Spleen (tissue), 13 donors: ENCODE measurements at places on chromosomes 11 and 22. TPM values are rescaled to one million over a fixed set of nuclear protein-coding genes. Genes with fewer than 3 reads are reported as not detected.

DNA sequence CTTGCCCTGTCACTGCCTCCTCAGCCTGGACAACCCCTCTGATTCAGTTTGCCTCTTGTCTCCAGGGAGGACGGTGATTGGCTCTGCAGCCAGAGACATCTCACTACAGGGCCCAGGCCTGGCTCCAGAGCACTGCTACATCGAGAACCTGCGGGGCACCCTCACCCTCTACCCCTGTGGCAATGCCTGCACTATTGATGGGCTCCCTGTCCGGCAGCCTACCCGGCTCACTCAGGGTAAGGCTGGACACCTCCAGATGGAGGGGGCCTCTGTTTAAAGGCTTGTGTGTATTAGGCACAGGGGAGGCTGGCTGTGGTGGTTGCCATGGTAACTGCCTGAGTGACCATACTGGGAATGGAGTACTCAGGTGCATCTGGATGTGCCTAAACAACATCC, 8.6 kb downstream of the PHLDB1 start:
- peaks cover 35% of the 10 kb centered on the region for H3K4me1 ChIP-seq
- H3K27me3 ChIP-seq = no peaks in the 10 kb centered on the region
- peak; percentile 20 for DNase-seq
- H3K4me3 ChIP-seq = no peak overlapping the region
- H3K36me3 ChIP-seq = no peaks in the 10 kb centered on the region
- peak overlapping the region; percentile 82 for H3K27ac ChIP-seq

Gene KCNQ1
- 3.3 TPM for polyA plus RNA-seq

DNA sequence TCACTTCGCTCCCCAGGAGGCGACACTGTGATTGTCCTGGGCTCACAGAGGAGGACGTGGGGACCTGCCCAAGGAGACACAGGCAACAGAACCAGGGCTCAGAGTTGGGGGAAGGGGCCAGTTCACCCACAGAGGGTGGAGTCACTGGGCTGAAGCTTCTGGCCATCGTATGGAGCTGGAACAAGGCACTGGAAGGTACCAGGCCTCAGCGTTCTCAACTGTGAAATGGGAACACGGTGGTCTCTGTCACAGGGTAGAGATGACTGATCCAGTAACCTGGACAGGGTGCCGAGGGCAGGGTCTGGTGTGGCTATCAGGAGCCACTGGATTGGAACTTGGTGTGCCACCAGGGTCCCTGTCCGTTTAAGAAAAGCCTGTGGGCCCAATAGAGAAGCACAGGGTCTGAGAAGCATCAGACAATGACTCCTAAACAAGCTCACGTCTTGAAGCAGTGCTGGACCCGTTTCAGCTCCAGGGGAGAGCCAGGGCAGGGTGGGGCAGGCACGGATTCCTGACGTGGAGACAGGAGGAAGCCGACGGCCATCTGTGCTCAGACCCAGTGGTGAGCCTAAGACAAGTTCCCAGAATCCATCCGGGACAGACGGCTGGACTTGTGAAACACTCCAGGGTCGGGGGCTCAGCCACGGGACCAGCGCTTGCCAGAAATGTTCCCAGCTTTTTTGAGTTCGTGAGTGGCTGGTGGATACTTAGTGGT, 25.0 kb upstream of the KCNQ1OT1 start:
- no peak overlapping the region for H3K4me3 ChIP-seq
- H3K36me3 ChIP-seq = no peaks in the 10 kb centered on the region
- H3K27me3 ChIP-seq = no peaks in the 10 kb centered on the region
- H3K4me1 ChIP-seq = no peaks in the 10 kb centered on the region
- DNase-seq = no peak
- no peak overlapping the region for H3K27ac ChIP-seq

- no peak overlapping the region for H3K27ac ChIP-seq
- H3K36me3 ChIP-seq = no peaks in the 10 kb centered on the region
- no peaks in the 10 kb centered on the region for H3K27me3 ChIP-seq
- H3K4me3 ChIP-seq = no peak overlapping the region
- no peaks in the 10 kb centered on the region for H3K4me1 ChIP-seq
Observed at GRCh38 chr11:102592634-102593581, 32.2 kb downstream of the MMP20 start.

DNA sequence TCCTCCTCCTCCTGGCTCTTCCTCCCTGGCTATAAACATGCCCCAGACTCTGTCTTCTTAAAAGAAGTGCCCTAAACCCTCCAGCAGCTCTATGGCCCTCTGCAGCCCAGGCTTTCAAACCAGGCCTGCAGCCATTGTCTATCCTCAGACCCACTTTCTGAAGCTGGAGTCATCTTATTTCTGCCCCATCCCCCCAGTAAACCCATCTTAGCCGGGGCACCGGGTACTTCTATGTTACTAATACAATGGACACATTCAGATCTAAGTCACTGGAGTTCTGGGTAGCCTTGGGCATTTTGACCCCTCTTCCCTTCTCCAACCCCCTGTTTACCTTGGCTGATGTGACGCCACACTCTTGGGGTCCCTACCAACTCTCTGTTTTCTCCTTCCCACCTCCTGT, 29.7 kb upstream of the CACNG2 start:
- no peaks in the 10 kb centered on the region for H3K36me3 ChIP-seq
- H3K4me3 ChIP-seq = no peak overlapping the region

GRCh38 chr11:61957021-61957770, 7.0 kb downstream of the BEST1 start:
- H3K27me3 ChIP-seq = no peaks in the 10 kb centered on the region
- peak; percentile 45 for DNase-seq
- peak overlapping the region; percentile 93 for H3K27ac ChIP-seq
- H3K36me3 ChIP-seq = no peaks in the 10 kb centered on the region

Gene FOLR2
- 26.6 TPM for polyA plus RNA-seq

DNA sequence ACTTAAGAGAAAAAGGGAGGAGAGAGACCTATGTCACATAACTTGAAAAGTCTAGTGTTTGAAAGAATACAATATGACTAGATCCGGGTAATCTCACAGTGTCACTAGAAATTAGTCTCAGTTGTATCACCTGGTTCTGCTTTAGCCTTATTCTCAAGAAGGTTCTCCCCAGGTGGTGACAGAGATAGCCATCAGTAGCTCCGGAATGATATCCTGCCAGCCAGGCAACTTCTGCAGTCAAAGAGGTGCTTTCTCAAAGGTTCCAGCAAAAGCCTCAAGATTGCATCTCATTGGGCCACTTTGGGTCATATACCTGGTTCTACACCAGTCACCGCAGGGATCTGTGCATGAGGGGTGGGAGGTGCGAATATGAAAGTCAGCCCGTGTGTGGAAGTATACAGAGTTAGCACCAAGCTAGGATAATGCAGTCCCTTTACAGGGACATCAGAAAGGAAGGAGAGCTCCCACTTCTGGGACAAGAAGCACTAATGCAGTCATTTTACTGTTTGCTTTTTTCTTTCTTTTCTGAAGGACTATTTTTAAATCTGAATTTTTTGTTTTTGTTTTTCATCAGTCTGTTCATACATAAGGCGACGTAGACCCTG, 61.1 kb downstream of the CYB5R2 start:
- no peak for DNase-seq
- no peak overlapping the region for H3K4me3 ChIP-seq
- peaks cover 14% of the 10 kb centered on the region for H3K36me3 ChIP-seq
- H3K4me1 ChIP-seq = no peaks in the 10 kb centered on the region
- no peaks in the 10 kb centered on the region for H3K27me3 ChIP-seq

Gene FOSL1
- polyA plus RNA-seq = 1.2 TPM

DNA sequence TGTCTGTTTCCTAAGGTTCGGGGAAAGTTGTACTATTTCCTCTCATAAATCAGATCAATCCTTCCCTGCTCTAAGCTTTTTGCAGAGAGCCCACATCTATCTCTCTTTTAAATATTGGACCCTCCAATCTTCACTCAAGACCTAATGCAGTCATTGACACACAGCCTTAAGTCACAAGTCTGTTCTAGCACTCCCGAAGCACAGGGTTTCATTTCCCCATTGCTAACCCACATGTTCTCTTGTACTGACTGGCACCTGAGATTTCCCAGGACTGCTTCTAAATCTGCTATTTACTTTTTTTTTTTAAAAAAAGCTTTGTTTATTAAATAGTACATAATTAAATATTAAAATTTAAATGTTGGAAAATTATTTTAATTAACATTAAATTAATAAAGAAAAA, 674.7 kb downstream of the TBC1D22A start:
- H3K4me3 ChIP-seq = no peak overlapping the region
- H3K4me1 ChIP-seq = no peaks in the 10 kb centered on the region
- H3K27ac ChIP-seq = no peak overlapping the region
- no peaks in the 10 kb centered on the region for H3K27me3 ChIP-seq
- no peak for DNase-seq

GRCh38 chr11:73163638-73164174, 21.6 kb upstream of the FCHSD2 start:
- no peak overlapping the region for H3K27ac ChIP-seq
- H3K4me1 ChIP-seq = peaks cover 14% of the 10 kb centered on the region
- H3K27me3 ChIP-seq = no peaks in the 10 kb centered on the region
- no peak overlapping the region for H3K4me3 ChIP-seq

DNA sequence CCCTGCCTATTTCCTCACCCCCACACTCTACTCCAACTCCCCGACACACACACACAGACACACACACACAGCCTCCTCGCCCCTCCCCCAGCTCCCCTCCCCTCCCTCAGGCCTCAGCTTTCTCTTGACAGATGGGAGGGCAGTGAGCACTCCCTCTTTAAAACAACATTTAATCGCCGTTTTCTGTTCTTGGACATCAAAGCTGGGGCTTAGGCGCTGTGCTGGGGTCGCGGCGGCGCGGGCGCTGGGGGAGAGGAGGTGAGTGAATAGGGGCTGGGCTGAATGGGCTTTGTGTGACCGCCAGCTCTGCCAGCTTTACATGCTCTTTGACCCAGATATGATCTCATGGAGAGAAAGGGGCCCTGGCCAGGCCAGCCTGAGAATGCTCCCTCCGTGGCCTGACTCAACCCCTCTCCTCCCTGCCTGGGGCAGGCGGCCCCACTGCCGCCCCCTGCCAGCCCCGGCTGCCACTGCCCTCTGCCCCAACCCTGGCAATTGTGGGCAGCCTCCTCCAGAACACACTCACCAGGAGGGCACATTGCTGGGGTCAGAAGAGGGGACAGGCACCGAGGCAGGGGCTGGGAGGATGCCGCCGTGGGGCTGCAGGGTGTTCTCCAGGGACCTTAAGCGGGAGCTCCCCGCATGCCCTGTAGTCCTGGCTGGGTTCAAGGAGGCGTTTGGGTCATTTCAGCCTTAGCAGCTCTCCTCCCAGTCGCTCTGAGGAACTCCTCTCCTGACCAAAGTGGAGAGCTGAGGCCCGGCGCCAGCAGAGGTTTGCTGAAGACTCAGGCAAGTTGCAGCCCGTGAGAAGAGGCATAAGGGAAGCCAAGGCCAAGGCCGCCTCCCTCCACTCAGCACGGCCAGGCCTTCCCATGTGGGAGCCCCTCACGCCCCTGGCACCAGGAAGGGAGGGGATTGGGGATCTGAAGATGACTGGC, 38.3 kb upstream of the NNMT start:
- H3K27me3 ChIP-seq = no peaks in the 10 kb centered on the region
- DNase-seq = peak; percentile 82
- H3K4me1 ChIP-seq = peaks cover 4% of the 10 kb centered on the region
- H3K27ac ChIP-seq = peak overlapping the region; percentile 50
- H3K4me3 ChIP-seq = no peak overlapping the region

- H3K4me1 ChIP-seq = no peaks in the 10 kb centered on the region
- H3K4me3 ChIP-seq = no peak overlapping the region
- DNase-seq = no peak
- H3K36me3 ChIP-seq = no peaks in the 10 kb centered on the region
Observed at GRCh38 chr22:50051930-50052329, 6.2 kb downstream of the TTLL8 start.

- peak overlapping the region; percentile 94 for H3K27ac ChIP-seq
- H3K27me3 ChIP-seq = no peaks in the 10 kb centered on the region
- H3K4me3 ChIP-seq = peak overlapping the region; percentile 73
- no peaks in the 10 kb centered on the region for H3K36me3 ChIP-seq
- H3K4me1 ChIP-seq = peaks cover 68% of the 10 kb centered on the region
Observed at GRCh38 chr22:30423301-30423958, 2.1 kb upstream of the MTFP1 start.

GRCh38 chr22:23065495-23066122, 4.7 kb upstream of the GNAZ start:
- peaks cover 6% of the 10 kb centered on the region for H3K27me3 ChIP-seq

GRCh38 chr11:45361551-45361950, 75.4 kb upstream of the SYT13 start:
- H3K27me3 ChIP-seq = no peaks in the 10 kb centered on the region
- H3K4me1 ChIP-seq = no peaks in the 10 kb centered on the region
- no peak for DNase-seq

Gene ISX
- polyA plus RNA-seq = not detected

Gene MAPK11
- 25.3 TPM for polyA plus RNA-seq

- no peaks in the 10 kb centered on the region for H3K27me3 ChIP-seq
- no peak overlapping the region for H3K27ac ChIP-seq
- no peak for DNase-seq
- no peaks in the 10 kb centered on the region for H3K36me3 ChIP-seq
- peaks cover 8% of the 10 kb centered on the region for H3K4me1 ChIP-seq
Observed at GRCh38 chr11:118277312-118277711, 13.2 kb upstream of the MPZL2 start.

- H3K27ac ChIP-seq = no peak overlapping the region
- H3K36me3 ChIP-seq = no peaks in the 10 kb centered on the region
- no peak for DNase-seq
- no peaks in the 10 kb centered on the region for H3K27me3 ChIP-seq
Observed at GRCh38 chr22:45762545-45763235, 91.1 kb downstream of the ATXN10 start.

Gene IGHMBP2
- polyA plus RNA-seq = 24.1 TPM

Gene PRR5L
- 19.1 TPM for polyA plus RNA-seq

Gene RASGRP2
- 216 TPM for polyA plus RNA-seq

Gene DEFB131B
- polyA plus RNA-seq = not detected

DNA sequence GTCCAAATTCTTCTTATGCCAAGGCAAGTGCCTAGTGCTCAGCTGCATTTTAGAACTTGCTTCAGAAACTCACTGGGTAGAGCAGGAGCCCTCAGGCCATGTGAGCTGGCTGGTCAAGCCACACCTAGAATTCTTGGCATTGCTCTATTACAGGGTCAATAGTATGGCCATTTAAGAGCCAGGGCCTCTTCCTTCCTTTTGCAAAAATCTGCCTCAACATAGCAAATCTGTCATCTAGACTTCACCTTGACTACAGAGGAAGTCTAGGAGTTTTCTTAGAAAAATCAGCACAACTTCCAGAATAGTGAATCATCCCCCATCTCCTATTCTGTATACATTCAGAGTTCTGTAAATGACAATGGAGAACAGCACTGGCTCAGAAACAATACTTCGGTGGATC, 112.0 kb upstream of the TTC12 start:
- no peak overlapping the region for H3K4me3 ChIP-seq
- H3K4me1 ChIP-seq = no peaks in the 10 kb centered on the region
- no peak overlapping the region for H3K27ac ChIP-seq
- no peaks in the 10 kb centered on the region for H3K36me3 ChIP-seq

- H3K4me3 ChIP-seq = no peak overlapping the region
- H3K36me3 ChIP-seq = no peaks in the 10 kb centered on the region
- H3K27me3 ChIP-seq = peaks cover 20% of the 10 kb centered on the region
- H3K4me1 ChIP-seq = peaks cover 26% of the 10 kb centered on the region
Observed at GRCh38 chr22:42284643-42285181, 14.3 kb upstream of the TCF20 start.

Gene FGF4
- polyA plus RNA-seq = not detected
